ENCODE measurements at places on chromosomes 2 and 18.

DNA sequence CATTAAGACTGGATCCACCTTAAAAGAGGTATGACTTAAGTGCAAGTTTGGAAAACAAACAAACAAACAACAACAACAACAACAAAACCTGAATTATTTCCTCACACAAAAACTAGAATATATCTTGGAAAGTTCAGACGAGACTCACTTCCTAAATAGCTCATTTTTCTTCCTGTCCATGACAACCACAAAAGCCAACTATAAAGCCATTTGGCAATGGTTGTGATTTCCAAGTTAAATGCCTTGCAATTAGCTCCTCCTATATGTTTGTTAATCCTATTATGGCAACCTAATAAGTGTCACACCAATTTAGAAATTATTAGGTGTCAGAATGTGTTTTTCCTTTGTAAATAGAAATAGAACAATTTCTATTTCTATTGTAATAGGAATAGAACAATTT is 91.6 kb upstream of the ARL5A start:
- DNase-seq = no peak

DNA sequence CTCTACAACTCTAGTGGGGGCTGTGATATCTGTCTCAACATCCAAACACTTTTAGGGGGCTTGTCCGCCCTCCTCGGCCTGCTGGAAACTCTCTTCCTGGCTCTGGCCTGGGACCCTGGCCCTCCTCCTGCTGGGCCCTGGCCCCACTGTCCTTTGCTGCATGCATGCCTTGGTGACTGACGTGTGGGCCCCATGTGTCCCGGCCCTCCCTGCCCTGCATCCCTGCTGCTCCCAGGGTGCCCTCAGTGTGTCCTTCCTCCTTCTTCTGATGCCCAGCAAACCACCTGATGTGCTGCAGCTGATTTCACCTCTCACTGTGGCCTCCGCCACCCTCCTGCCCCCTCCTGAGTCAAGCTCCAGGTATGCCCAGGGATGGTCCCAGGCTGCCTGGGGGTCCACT is 101.7 kb downstream of the SEPTIN10 start:
- no peak for DNase-seq

DNA sequence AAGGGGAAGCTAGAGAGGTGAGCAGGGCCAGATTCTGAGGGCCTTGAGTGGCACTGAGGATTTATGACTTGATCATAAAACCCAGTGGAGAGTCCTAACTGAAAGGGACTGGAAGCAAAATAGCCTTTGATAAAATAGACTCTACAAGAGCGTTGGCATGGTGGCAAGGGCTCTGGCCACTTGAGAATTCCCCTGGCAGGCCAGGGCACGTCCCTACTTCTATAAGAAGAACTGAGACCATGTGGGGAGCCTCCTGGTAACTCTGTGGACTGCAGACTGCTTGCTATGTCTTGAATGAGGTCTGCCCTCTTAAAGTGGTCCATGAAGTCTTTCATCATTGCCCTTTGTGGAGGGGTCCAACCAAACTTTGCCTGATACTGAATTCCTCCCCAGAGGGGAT is 324.8 kb downstream of the ALK start:
- no peak for DNase-seq

DNA sequence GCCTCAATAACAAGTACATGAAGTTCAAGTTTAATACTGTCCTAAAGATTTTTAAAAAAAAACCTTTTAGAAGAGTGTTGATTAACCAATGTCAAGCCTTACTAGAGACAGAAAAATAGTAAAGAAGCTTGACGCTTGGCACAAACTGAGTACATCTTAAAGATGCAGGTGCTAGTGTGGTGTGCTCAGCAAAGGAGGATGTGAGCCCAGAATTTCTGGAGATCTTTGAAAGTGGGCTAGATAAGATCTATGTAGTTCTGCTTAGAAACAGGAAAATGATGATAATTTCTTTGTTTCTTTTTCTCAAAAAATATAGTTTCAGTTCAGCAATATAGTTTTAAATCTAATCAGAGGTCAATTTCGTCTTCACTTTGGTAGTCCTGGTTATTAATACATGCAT is 118.3 kb upstream of the KLHL14 start:
- no peak for DNase-seq

- DNase-seq = no peak
Measured at GRCh38 chr2:191231995-191232394, 13.2 kb upstream of the MYO1B start.

- DNase-seq = no peak
Measured at GRCh38 chr2:108920686-108921085, 68.3 kb downstream of the EDAR start.

Data from stimulated activated naive CD4-positive, alpha-beta T cell (primary cell).